ENCODE measurements at places on chromosomes 4 and X. TPM values are rescaled to one million over a fixed set of nuclear protein-coding genes. Genes with fewer than 3 reads are reported as not detected.

Gene DCK
- total RNA-seq, result 17.3 TPM

Gene RIPPLY1
- 0.13 TPM for total RNA-seq

Gene FAM9B
- total RNA-seq, result not detected

Gene PNCK
- 0.65 TPM for total RNA-seq

Gene SLITRK4
- under 0.01 TPM for total RNA-seq

Gene FAM53A
- 2.3 TPM for total RNA-seq

Gene ERAS
- not detected for total RNA-seq

Gene BBS7
- 24.2 TPM for total RNA-seq

Gene MGAT4D
- not detected for total RNA-seq

Gene NRK
- total RNA-seq, result 3.4 TPM

Gene CCNA2
- total RNA-seq, result 26.4 TPM

Gene TBC1D14
- 37.2 TPM for total RNA-seq

Gene ETDB
- total RNA-seq, result not detected

Gene RAI2
- total RNA-seq, result 3.1 TPM

Gene CDS1
- total RNA-seq, result under 0.01 TPM

Gene SYTL5
- under 0.01 TPM for total RNA-seq

Gene NIPAL1
- 0.26 TPM for total RNA-seq

Gene FAM133A
- total RNA-seq, result 1.2 TPM

Measured in articular chondrocyte of knee joint (primary cell).